ENCODE measurements at places on chromosomes 12 and 14.

DNA sequence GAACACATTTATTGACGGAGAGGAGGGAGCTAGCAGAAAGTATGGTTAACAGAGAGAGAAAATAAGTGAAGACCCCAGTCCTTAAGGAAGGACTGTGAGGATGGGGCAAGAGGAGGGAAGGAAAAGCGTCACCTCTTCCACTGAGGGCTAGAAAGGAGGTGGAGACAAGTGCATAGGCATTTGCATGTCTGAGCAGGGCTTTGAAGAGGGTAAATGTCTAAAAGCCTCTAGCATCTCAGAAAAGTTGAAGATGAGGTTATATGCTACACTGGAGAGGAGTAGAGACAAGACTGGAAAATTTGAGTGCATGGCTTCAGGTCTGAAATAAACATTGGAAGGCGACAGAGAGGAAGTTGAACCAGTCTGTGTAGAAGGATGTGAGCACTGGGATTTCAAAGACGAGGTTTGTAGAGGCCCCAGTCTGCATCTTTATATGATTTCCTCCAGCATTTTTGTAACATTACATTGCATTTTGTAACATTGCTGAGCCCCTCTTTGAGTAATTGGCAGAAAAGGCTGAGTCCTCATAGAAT lies 98.5 kb upstream of the IFNG-AS1 start:
- DNase-seq = no peak

DNA sequence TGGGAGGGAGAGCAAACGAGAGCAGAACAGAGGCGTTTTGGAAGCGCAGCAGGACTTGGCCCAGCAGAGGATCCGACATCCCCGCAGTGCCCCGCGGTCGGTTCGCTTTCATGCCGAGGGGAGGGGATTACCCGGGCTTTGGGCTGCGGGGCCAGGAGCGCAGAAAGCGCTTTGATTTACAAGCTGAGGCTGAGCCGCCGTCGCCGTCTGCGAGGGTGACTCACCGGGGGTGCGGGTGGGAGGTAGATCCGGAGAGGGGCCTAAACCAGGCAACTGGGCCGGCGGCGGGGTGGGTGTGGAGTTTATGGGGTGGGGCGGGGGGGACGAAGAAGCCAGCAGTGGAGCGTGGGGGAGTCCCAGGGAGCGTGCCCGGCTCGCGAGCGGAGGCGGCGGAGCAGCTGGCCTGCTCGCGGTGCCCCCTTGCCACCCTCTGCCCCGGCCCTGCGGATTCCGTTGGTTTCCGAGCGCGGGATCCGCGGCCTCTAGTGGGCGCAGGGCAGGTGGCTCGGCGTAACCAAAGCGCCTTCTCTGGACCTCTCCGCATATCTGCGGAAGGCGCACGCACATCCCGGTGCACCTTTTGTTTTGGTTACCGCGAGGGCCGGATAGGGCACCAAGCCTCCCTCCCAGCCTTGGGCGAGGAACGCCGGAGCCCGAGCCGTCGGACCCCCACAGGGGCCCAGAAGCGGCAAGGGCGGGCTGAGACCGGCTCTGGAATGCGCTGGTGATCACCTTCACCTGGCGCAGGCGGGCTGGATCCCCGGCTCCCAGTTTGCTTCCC lies 2.6 kb downstream of the SIX4 start:
- no peak for DNase-seq

- DNase-seq = no peak
Measured at GRCh38 chr12:115404761-115405470, 720.9 kb upstream of the TBX3 start.

DNA sequence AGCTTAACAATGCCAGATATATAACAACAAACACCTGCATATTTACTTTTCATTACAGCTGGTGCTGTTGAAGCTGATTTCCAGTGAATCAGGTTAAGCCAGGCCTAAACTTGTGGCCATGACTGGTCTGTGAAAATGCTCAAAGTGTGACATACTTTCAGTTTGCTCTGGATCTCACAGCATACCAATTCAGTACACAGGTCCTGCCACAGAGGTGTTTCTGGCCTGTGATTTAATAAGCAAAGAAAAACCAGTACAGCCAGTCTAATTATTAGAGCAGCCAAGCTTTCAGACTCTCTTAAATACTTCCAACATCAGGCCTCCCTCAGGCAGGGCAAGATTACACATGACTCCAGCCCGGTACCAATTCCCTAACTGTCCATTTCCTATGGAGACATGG lies 27.4 kb upstream of the TMCC3 start:
- no peak for DNase-seq

GRCh38 chr12:39831587-39832315 lies 212.1 kb upstream of the ABCD2 start:
- no peak for DNase-seq

GRCh38 chr12:49335118-49335954 lies 1.7 kb downstream of the C1QL4 start:
- DNase-seq = no peak

DNA sequence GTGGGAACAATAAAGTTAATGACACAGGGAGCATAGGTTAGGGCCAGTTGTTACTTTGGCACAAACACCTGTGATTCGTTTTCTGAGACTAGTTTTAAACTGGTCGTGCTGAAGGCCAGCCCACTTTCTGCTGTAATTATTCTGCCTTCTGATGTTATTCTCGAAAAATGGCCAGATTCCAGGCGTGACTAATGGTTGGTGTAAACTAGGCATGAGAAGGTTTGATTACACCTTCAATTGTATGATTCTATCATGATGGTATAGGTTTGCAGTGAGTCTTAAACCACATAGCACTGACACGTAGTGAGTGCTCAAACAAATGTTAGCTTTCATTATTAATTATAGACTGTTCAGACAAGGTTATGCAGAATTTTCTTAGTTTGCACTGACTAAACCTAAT lies 39.0 kb downstream of the CKB start:
- DNase-seq = no peak

GRCh38 chr12:132579744-132580143 lies 30.6 kb downstream of the LRCOL1 start:
- no peak for DNase-seq
